Stimulated activated CD8-positive, alpha-beta memory T cell treated with anti-CD3 and anti-CD28 coated beads, Interleukin-7, amount 100 ng/mL, for 24 hours (primary cell): ENCODE measurements at places on chromosomes 13 and 19.

GRCh38 chr19:44282846-44283245 lies 22.0 kb downstream of the ZNF235 start:
- DNase-seq = no peak

GRCh38 chr13:95783747-95784146 lies 106.8 kb downstream of the DNAJC3 start:
- no peak for DNase-seq

DNA sequence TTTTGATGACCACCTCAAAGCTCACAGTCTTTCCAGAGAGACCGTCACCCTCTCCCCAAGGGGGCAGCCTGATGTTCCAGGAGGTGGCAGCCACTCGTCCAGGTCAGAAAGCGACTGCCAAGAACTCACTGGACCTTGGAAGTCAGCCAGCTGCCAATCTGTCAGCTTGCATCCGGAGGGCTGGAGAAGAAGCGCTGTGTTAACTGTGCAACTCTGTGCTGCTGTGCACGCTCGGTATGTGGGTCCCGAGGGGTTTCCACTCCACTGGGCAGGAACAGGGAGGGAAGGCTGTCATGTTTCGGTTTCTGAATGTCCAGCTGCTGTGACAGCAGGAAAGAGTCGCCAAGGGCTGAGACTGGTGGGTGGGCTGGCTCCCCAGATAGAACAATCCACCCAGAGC lies 89.2 kb downstream of the CACNA1A start:
- no peak for DNase-seq

DNA sequence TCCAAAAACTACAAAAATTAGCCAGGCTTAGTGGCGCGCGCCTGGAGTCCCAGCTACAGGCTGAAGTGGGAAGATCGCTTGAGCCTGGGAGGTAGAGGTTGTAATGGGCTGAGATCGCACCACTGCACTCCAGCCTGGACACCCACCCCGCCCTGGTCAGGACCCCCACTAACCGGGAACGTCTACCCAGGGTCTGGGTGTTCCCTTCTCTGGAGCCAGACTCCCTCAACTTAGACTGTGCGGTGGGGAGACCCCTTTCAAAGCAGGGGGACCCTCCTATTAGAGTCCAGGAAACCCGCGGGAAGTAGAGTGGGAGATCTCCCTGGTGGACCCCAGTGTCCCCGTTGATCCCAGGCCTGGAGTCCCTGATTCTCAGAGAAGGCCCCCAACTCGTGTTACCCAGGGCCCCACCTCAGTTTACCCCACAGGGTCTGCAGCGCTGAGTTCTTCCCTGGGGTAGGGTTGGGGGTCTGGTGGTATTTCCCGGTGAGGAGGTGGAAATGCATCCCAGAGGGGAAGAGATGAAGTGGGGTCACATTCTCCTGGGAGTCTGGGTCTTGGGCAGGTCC lies 6.1 kb upstream of the ARRDC2 start:
- DNase-seq = no peak

- DNase-seq = no peak
These were observed 279.5 kb downstream of the PCDH9 start for GRCh38 chr13:66950666-66951065.

DNA sequence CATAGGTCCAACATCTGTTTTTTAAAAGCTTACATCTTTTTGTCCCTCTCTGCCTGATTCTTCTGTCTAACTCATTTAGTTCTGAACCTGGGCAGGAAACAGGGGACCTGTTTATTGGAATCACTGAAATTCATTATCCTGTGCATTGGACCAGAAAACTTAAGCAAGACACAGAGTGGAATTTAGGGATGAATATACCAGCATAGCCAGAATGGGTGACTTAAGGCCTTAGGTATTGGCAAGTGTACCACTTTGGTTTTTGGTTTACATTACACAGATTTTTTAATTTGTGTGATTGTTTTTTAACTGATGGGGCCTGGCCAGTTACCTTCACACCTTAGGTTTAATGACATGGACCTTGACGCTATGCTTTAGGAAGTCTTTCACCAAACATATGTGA lies 232.5 kb downstream of the GPC5 start:
- DNase-seq = no peak

- DNase-seq = no peak
These were observed 3.8 kb upstream of the MAP2K7 start for GRCh38 chr19:7899751-7900378.

- DNase-seq = no peak
These were observed 14.0 kb downstream of the ZC3H4 start for GRCh38 chr19:47099576-47100050.

GRCh38 chr13:98743377-98743776 lies 9.1 kb downstream of the SLC15A1 start:
- DNase-seq = no peak

GRCh38 chr13:29901710-29902631 lies 51.6 kb upstream of the UBL3 start:
- DNase-seq = no peak

DNA sequence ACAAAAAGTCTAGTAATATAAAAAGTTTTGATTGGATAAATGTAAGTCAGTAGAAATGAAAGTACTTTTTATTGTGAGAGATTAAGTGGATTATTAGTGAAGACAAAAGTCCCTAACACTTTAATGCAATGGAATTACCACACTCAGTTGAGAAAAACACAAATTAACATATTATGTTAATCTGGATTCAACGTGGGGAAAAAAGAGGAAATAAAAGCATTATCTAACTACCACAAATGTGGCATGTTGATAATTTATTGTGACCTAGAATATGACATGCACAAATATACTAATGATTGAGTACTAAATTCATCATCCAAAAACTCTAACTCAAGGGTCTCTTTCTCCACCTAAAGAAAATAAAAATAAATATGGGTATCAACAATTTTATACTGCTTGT lies 41.5 kb downstream of the FOXO1 start:
- no peak for DNase-seq

- no peak for DNase-seq
These were observed 464.6 kb downstream of the MYO16 start for GRCh38 chr13:109093998-109094397.

- no peak for DNase-seq
These were observed 124.9 kb downstream of the CYSLTR2 start for GRCh38 chr13:48778610-48779009.

- DNase-seq = no peak
These were observed 1068.1 kb upstream of the PCDH20 start for GRCh38 chr13:62483774-62484173.

- DNase-seq = no peak
These were observed 1.2 kb upstream of the PLEKHF1 start for GRCh38 chr19:29663861-29664752.

- no peak for DNase-seq
These were observed 197.7 kb downstream of the COL4A1 start for GRCh38 chr13:110109140-110109783.

DNA sequence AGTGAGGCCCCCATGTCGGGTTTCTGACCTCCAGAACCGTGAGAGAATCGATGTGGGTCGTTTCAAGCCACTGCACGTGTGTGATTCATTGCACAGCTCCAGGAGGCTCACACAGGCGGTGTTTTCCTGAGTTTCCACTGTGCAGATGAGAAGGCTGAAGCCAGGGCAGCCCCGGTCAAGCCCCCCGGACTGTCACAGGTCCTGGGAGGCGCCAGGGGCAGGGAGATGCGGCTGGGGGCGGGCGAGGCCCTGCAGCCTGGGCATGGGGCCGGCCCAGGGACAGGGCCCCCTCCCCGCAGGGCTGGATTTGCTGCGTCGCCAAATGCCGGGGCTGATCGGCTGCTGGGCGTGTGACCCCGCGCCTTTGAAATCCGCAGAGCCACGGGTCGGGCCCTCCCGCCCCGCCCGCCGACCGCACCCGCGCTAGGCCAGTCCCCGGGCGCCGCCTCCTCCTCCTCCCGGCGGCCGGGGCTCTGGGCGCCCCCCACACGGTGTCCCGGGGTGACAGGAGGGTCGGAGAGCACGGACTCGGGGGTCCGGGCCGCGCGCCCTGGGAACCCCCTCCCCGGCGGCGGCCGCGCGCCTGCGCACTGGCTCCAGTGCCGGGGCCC lies 9.9 kb upstream of the MKNK2 start:
- no peak for DNase-seq

- DNase-seq = peak; percentile 10
These were observed 18.1 kb upstream of the LRP3 start for GRCh38 chr19:33175886-33176669.

DNA sequence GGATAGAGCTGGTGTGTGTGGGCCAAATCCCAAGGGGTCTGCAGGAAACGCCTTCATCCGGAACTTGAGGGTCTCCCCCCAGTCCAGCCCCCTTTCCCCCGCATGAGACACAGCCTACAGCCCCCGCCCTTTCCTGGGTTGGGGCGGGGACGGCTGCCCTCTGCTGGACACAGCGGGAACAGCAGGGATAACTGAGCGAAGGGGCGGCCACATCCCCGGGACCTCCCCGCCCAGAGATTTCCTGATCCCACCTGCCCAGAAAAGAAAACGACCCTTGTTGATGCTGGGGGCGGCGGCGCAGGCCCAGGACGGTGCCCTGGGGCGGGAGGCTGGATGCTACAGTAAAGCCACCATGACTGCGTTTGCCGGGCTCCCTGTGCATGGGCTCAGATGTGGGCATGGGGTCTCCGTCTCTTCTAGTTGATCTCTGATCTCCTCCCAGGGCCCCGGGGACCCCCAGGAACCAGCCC lies 14.2 kb downstream of the ONECUT3 start:
- peak; percentile 35 for DNase-seq

DNA sequence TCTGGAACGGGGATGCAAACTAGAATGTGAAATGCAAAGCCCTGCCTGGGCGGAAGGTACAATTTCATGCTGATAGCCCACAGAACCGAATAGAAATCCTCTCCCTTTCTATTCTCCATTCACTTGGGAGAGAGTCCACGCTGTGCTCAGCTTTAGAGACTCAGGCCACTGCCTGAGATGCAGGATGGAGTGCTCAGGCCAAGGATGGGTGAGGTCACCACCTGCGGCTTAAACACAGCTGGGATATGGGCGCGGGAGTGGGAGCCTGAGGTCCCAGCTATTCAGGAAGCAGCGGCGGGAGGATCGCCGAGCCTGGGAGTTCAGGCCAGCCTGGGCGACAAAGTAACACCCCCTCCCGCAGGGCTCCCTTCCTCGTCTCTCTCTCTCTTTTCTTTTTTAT lies 446 bp upstream of the ZNF83 start:
- no peak for DNase-seq
